ENCODE measurements at places on chromosomes 7 and 10.

DNA sequence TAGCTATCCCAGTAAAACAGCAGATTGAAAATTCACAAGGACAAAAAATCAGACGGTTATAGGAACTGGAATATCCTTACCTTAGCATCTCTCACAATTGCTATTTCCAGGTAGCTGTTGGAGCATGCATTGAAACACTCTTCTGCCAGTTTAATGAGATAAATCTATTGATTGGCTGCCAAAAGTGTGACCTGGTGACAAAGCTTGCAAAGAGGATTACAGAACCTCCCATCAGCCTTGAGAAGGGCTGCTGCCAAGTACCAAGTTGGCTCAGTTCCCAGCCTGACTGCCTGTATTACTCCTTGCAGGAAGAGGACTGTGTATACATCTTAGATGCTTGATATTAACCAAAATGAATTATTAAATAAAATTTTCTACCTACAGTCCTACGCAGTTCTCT, 5.1 kb downstream of the PRLHR start:
- DNase-seq = no peak

DNA sequence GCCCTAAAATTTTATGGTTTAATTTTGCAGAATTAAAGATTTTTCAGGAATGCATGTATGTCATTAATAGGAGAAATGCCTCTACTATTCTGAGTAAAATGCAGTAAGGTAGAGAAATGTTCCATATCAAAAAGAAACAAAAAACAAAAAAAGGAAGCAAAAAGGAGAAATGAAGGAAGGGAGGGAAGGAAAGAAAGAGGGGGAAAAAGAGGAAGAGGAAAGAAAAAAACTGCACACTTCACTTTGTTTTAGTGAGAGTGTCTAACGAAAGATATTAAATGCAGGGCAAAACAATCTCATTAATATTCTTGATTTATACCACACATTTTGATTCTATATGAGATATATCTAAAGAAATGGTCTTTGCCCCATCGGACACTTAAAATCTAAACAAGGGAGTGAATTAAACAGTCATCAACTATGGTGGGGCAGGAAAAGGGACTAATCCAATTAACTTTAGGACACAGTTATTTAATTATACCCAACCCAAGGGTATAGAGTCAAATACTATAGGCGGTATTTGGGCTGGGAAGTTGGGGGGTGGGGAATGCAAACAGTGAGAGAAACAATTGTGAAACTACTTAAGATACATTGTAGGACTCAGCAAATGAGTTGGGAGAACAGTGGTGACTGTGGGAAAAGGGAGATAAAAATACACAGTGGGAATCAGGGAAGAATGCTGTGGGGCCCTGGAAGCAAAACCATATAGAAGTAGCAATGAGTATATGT, 27.0 kb downstream of the IMMP2L start:
- no peak for DNase-seq

DNA sequence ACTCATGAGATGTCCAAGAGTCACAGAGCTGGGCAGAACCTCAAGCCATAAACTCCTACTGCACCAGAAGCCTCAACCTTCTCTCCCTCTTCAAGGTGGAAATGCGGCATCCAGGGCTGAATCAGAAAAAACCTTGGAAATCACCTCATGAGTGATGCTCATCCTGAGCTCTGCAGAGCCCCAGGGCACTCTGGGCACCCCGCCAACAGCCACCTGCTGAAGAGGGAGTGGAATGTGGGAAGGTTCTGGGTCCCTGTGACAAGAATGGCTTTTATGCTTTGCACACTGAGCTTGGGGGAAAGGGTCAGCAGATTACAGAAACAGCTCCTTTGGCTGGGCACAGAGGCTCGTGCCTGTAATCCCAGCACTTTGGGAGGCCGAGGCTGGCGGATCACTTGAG, 18.8 kb downstream of the NUDT1 start:
- peak; percentile 24 for DNase-seq

- DNase-seq = peak; percentile 30
Observed at GRCh38 chr10:73263693-73264347, 11.4 kb upstream of the MRPS16 start.

DNA sequence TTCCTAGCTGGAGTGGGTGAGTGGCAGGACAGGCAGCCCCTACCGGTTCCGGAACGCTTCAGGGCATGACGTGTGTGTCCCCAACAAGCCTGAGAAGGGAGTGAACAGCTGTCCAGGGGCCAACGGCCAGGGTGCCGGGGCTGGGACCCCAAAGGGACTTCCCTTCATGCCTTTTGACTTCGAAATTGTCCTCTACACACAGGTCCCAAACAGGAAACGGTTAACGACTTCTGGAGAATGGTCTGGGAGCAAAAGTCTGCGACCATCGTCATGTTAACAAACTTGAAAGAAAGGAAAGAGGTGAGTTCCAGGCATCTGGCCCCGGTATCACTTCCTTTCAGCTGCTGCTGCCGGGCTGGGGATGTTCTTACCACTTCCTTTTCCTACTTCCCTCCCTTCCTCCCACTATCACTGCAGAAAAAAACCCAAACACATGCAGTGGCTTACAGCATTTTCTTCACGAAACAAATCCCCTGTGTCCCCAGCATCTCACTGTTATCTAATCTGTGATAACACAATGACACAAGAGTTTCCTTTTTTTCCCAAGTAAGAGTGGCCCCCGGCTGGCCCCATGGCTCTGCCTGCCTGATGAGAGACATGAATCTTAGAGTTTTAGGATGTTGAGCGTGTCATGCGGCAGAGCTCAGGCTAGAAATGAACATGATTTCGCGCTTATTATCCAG, 63.2 kb downstream of the MKI67 start:
- DNase-seq = peak; percentile 75

- no peak for DNase-seq
Observed at GRCh38 chr7:20388084-20388483, 57.4 kb downstream of the ITGB8 start.

DNA sequence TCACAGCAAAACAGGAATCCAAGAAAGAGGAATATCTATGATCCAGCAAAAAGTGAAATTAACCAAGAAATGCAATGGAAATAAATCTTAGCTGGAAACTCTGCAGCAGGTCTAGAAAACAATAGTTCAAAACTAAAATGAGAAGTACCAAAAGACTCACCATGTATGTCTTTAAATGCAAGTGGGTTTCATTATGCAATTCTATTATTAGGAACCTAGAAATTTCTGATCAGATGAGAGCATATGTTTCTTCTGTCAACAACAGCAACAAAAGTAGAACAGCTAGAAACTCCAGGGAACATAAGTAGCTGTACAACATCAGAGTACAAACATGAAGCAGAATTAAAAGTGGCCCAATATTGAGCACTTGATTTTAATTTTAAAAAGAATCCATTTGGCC, 304.0 kb downstream of the ARHGAP12 start:
- no peak for DNase-seq

- DNase-seq = no peak
Observed at GRCh38 chr10:62917475-62918238, 101.5 kb upstream of the EGR2 start.

GRCh38 chr10:6920072-6921019, 340.3 kb upstream of the PRKCQ start:
- DNase-seq = peak; percentile 84

DNA sequence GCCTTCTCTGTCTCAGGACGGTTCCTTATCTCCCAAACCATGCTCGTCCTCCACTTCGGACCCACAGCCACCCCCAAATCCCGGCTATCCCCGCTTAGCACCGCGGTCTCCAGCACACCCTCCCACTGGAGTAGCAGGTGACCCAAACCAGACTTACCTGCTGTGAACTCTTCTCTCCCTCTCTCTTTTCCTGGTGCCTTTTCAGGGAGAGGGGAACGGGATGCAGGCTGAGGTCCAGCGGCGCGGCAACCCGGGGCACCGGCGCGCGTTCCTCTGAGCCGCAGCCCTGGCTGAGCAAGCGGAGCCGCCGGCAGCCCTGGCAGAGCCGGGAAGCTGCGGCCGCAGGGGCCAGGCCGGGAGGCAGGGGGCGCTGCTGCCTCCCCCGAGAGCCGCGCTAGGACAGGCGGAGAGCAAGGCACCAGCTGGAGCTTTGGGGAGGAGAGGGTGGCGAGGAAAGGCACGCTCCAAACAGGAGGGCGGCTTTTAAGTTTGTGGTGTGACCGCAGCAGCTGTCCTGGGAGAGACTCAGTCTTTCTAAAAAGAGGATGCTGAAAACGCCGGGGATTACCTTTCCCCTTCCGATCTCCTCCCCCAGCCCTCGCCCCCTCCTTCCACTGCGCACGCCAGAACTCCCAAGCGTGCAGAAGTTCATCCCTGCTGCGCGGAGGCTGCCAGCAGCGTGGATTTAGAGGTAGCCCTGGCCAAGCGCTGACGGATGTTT, at the start of gene SEMA3D:
Gene SEMA3D (minus strand): TSS at position 536 of the 721 bp plus-strand sequence. CDS start 65,165 bp downstream, outside the sequence.
- peak; percentile 71 for DNase-seq

GRCh38 chr10:110615057-110615747, 28.9 kb upstream of the RBM20 start:
- no peak for DNase-seq

GRCh38 chr10:67695555-67695954, 440 bp downstream of the CTNNA3 start:
- no peak for DNase-seq

DNA sequence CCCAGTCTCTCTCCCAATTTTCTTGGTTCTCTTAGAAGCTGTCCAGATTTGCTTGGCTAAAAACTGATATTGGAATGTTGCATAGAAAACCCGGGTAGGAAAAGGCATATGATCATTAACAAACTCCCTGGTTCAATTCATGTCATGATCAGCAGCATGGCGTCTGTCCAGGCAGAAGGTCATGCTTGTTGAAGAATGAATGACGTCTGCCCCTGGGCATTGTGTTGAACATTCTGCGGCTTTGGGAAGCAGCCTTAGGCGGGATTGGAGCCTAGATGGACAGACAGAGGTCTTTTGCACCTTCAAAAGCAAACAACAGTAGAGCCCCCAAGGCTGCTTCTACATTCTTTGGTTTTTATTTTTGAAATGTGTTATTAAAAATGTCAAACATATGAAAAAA, 7.7 kb upstream of the MINDY3 start:
- no peak for DNase-seq

GRCh38 chr10:124385627-124386185, 33.0 kb downstream of the OAT start:
- DNase-seq = no peak

DNA sequence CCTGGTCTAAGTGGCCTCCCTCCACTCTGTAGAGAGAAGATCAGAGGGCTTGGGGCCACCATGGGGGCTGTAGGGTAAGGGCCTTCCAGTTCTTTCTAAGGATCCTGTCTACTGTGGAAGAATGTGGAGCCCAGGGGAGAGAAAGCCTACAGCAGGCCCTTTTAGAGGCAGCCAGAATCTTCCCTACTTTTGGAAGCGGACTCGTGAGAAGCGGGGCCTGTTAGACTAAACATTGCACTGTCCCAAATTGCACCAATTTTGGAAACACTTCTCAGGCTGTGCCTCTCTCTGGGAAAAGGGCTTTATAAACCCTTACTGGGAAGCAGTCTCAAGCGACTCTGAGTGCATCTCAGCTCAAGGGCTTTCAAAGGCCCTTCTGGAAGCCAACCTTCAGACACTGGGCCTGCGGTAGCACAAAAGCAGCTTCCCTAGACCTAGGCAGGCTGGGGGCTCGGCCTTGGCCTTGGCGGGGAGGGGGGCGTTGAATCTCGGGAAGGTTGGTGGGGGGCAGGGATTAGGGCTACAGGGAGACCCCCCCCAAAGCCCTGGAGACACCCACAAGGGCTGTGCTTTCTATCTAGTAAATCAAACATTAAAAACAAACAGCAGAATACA, 298.1 kb downstream of the GFRA1 start:
- DNase-seq = no peak

GRCh38 chr10:42972946-42973345, 103.9 kb upstream of the RET start:
- DNase-seq = no peak

GRCh38 chr7:139487366-139488080, 4.0 kb upstream of the KLRG2 start:
- DNase-seq = no peak

- DNase-seq = no peak
Observed at GRCh38 chr10:133059571-133059970, 28.2 kb upstream of the ADGRA1 start.

DNA sequence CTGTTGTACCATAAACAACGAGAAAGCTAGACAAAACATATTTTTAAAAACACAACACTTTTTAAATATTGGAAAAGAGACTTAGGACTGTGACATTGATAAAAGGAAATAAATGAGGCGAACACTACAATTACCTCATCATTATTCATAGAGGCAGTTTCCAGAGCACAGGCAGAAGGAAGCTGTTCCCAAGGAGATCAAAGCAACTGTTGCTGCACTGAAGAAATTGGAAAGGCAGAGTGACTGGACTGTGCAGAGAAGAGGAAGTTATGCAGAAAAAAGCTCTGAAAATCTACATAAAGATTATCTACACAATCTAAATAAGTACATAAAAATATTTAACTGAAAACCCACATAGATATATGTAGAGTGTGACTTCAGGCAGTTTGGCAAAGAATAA, 32.8 kb downstream of the MYO3A start:
- DNase-seq = no peak

DNA sequence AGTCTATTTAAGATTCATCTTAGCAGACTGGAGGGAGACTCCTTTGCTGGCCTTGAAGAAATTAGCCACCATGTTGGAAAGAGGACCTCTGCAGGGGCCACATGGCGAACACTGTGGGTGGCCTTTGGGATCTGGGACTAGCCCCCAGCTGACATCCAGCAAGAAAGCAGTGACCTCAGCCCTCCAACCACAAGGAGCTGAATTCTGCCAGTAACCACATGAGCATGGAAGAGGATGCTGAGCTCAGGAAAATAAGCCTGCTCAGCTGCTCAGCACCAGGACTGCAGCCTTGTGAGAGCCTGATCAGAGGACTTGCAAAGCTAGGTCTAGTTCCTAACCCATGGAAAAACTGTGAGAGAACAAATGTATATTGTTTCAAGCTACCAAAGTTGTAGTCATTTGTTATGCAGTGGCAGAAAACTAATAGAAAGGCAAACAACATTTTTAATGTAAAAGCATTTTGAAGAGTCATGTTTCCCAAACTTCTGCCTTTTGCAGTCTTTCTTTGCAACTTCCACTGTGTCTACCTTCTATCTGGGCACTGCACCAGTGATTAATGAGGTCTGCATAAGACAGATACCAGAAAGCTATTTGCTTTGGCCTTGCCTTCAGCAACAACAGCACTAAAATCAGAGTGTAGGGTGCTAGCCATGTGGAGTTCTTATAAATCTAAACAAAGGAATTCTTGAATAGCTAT, 183.7 kb downstream of the FGFR2 start:
- no peak for DNase-seq

- DNase-seq = no peak
Observed at GRCh38 chr10:33157103-33157502, 177.4 kb downstream of the NRP1 start.

DNA sequence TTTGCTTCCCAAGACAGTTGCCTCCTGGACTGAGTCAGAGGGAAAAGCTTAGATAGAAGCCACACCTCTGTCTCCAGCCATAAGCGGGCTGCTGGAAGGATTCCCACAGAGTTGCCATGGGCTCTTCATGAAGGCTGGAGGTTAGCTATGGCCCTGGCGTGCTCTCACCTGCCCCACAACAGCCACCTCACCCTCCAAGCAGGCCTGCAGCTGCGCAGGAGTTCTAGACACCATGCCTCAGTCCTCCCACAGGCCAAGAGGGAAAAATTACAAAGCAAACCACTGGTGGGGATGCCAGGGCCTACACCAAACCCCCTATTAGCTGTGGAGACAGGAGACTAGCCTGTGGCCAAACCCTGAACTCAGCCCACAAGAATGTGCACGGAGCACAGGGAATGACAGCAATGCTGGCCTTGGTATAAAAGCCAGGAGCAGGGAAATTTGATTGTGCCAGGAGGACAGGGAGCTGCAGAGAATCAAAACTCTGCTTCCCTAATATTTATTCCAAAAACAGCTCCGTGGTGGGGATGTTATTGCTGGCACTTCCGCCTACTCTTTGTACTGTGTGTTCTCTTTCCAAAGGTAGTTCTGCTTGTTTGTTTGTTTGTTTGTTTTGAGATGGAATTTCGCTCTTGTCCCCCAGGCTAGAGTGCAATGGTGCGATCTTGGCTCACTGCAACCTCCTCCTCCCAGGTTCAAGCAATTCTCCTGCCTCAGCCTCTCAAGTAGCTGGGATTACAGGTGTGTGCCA, 60.3 kb upstream of the STK17A start:
- no peak for DNase-seq
